ENCODE measurements at places on chromosomes 12 and 14. TPM values are rescaled to one million over a fixed set of nuclear protein-coding genes. Genes with fewer than 3 reads are reported as not detected.

DNA sequence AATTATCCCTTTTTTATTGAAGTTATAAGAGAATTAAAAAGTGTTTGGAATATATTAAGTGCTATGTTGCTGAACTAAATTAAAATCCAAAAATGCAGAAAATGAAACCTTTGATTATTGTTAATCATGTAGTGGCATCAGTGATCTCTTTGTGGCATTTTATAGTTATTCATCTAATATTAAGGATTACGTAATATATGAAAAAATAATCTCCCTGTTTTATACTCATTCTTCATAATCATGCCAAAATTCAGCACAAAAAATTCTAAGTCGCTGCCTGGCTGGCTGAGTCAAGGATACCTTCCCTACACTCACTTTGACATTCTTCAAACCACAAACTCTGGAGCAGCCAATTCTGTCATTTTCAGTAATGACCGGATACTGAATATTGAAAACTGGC, 63.7 kb downstream of the ARL1 start:
- no peak for DNase-seq

DNA sequence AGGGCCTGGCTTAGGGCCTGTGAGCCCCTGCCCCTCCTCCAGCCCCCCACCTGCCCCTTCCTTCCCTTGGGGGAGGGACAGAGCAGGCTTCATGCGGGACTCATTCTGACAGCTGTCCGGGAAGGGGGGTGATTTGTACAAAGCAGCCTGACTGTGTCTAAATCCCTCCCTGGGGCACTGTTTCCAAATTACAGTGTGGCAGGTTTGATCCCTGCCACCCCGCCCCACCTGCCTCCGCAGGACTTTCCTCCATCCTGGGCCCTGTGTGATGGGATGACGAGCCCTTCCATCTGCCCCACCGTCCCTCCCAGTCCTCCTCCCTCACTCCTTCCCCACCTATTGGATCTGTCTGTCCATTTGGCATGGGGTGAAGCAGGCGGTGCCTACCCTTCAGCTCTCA, 363.9 kb downstream of the BCL11B start:
- DNase-seq, result no peak

The ANKS1B gene
- total RNA-seq, result 1.7 TPM

DNA sequence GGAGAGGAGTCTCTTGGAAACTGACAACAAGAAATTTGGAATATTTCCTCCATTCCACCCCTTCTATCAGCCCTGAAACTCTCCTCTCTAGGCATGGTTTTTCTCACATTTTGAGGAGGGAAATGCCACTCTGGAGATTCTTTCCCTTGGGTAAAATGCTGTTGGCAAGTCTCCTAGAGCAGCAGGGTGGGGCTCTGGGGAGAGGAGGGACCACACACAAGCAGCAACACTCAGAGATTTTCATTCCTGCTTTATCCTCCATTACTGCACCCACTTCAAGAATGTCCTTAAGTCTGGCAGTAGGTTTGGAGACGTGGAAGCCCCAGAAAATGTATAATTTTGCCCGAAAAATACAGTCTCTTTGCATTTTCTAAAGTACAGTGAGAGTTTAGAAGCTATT, 130.8 kb upstream of the FLRT2 start:
- DNase-seq, result no peak

GRCh38 chr12:100020370-100020769, 35.6 kb upstream of the ANKS1B start:
- DNase-seq, result no peak

The DNAJC22 gene
- 6.2 TPM for total RNA-seq

DNA sequence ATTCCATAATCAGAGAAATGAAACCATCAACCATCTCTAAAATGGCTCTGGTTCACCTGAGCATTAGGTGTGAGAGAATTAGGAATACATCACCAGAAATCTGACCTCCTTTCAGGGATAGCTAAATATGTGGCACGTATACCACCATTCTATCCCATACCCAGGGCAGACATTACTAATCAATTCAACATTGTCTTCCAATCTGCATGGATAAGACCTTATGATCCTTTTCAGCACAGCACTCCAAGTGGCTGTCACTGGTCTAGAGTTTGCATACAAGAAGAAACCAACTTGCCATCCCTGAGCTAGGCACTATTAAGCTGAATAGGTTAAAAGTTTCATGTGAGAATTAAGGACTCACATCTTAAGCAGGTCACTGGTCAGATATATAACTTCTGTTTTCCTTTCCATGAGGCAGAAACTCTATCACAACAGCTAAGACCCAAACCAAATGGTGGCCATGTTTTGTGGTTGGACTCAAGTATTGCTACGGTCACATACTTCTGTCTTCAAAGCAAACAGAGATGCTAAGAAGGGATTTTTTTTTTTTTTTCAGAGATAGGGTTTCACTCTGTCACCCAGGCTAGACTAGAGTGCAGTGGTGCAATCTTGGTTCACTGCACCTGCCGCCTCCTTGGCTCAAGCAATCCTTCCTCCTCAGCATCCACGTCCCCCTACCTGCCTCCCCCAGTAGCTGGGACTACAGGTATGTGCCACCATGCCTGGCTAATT, 249.0 kb downstream of the DPF3 start:
- no peak for DNase-seq

DNA sequence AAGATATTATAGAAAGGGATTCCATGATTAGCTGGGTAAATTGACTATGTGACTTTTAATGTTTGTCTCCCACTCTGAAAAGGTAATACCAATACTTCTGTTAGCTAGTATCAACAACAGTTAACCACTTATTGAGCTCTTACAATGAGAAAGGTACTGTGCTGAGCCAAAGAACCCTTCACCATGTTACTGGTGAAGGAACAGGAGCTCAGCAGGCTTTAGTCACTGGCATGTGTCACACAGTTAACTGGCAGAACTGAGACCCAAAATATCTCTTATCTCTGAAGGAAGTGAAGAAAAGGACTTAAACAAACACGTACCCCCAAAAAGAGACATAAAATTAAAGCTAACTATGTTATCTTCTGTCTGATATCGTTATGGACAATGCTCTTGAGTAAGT, 170.6 kb downstream of the MED13L start:
- no peak for DNase-seq

The SLC5A8 gene
- total RNA-seq, result 0.09 TPM
